ENCODE measurements at places on chromosomes 1 and 21.

- DNase-seq = no peak
Observed at GRCh38 chr1:20184481-20184900, 1.4 kb upstream of the UBXN10 start.

DNA sequence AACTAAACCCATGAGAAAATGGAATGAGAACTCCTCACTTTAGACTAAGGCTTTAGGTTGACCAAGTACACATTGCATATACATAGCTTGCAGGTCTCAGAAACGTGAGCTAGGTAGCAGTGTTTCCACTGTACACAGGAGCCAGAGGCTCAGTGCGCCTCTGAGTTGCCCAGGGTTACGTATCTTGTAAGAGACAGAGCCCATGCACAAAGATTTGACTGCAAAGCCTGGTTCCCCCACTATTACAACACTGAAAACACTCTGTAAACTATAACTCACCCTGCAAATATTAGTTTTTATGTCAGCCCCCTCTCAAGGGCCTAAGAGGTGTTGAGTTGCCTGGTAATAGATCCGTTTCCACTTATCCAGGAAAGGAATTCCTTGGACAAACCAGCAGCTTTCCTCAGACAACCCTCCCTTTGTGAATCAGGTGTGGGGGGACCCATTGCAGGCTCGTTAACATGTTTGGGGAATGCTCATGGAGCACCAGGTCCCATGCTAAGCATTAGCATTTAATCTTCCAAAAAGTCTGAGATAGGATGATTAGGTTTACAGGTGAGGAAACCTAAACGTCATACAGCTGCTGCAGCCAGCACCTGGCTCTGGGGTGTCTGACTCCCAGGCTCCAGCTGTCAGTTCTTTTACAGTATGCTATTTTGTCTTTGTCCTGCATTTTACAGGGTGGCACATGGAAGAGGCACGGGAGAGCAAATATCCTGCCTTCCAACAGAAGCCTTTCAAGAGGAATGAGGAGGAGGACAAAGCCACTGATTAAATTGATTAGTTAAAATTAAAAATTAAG lies 25.7 kb downstream of the TENT5C start:
- DNase-seq = no peak

GRCh38 chr1:24294228-24294672 lies 24.9 kb upstream of the GRHL3 start:
- DNase-seq = no peak

- DNase-seq = no peak
Observed at GRCh38 chr21:24023936-24024335, 1583.3 kb downstream of the MRPL39 start.

- no peak for DNase-seq
Observed at GRCh38 chr1:221991221-221991620, 249.3 kb upstream of the DUSP10 start.

GRCh38 chr1:22218618-22219250 lies 75.8 kb upstream of the WNT4 start:
- no peak for DNase-seq

DNA sequence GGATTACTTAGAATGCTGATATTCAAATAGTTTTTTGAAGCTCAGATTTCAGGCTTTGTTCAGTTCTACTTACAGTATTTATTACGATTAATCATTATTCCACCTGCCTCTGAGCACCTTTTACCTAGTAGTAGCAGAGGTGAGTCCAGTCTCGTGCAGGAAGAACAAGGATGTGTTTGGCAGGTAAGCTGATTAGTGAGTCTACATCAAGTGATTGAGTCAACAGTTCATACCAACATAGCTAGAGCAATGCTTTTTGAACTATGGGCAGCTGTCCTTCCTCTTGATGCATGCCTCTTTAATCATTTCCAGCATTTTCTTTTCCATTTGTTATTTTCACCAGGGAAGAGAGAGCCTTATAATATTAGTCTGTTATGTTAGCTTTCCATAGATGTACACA lies 838.9 kb downstream of the USP25 start:
- DNase-seq = no peak

GRCh38 chr1:61081686-61082310 lies 563 bp upstream of the NFIA start:
- DNase-seq = peak; percentile 54

DNA sequence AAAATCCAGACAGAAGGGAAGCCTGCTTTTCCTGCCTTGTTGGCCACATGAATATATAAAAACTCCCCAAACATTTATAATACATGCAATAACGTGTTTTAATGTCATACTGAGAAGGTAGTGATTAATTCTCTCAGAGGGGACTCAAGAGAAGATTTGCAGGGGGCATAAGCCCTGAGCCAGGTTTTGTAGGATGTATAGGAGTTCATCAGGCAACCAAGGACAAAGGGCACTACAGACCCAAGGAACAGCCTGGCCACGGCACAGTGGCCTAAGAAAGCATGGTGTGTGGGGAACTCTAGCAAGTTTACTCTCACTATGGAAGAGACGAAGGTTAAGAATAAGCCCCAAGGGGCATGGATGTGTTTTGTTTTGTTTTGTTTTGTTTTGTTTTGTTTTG lies 15.4 kb upstream of the TNNI1 start:
- no peak for DNase-seq

GRCh38 chr21:16116798-16117197 lies 387.0 kb downstream of the USP25 start:
- DNase-seq = no peak

DNA sequence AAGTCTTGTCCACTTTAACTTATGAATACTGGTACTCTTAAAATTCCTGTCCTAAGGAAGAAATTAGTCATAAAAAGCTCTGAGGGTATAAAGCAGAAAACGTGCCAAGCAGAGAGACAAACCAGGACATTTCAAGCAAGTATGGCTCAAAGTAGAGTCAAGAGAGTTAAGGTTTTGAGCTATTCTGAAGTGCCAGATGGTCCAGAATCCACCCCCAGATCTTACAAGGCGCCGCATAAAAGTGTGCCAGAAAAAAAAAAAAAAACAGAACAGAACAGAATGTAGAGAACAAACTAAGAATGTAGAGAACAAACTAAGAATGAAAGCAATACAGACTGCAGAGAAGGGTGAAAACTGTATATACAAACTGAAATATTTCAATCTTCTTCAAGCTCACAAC lies 12.5 kb downstream of the EPS15 start:
- no peak for DNase-seq

GRCh38 chr21:35924714-35925301 lies 135.5 kb downstream of the SETD4 start:
- DNase-seq = no peak
